Neural progenitor cell (in vitro differentiated cells): ENCODE measurements at places on chromosomes 6 and 20.

DNA sequence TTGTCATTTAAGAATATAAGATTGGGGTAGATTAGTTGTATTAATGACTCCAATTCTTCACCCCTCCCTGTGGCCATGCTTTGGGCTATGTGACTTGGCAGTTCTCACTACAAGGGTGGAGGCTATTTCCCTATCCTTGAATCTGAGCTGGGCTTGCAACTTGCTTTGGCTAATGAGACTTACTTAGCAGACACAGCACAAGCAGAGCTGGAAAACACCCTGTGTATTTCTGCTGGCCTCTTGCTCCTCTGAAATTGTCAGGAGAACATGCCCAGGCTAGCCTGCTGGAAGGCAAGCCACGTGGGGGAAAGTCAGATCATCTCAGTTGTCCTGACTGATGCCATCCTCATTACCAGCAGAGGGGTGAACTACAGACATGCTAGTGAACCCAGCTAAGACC is 126.5 kb upstream of the HDGFL1 start:
- DNase-seq: no peak

DNA sequence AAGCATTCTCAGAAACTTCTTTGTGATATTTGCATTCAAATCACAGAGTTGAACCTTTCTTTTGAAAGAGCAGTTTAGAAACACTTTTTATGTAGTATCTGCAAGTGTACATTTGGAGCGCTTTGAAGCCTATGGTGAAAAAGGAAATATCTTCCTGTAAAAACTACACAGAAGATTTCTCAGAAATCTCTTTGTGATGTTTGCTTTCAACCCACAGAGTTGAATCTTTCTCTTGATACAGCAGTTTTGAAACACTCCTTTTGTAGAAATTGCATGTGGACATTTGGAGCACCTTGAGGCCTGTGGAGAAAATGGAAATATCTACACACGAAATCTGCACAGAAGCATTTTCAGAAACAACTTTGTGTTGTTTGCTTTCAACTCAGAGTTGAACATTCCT is 612.3 kb upstream of the ZNF337 start:
- DNase-seq: no peak

DNA sequence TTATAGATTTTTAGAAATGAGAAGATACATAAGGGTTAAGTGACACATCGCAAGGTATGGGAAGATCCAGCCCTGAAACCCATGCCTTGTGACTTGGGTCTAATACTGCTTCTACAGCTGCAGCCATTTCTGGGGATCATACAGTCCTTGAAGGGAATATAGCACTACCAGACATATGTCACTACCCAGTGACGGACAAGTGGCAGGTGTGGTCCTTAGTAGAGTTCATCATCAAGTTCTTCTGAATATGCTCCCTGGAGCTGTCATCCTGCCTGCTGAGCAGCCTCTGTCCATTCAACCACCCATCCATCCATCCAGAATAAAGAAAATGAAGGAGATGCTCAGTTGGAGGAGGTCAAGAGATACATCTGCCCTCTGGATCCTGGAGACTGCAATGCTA is 118.6 kb upstream of the ASF1A start:
- no peak for DNase-seq

GRCh38 chr20:825710-826421 is 7.6 kb upstream of the FAM110A start:
- no peak for DNase-seq

DNA sequence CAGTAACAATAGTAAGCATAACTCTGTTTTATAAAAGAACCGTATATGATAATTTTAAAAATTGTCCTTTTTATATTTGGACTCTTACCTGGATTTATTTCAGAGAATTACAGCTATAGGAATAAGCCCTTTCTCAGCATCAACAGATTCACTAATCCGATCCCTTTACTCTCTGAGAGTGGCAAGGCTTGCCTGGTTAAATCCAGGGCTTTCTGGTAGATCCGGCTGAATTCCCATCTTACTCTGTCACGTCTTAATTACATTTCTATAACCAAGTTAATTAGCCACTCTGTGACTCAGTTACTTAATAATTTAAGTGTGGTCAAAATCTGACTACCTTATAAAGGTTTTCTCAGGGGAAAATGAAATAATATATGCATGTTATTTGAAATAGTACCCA is 294.7 kb downstream of the FRK start:
- peak; percentile 8 for DNase-seq

DNA sequence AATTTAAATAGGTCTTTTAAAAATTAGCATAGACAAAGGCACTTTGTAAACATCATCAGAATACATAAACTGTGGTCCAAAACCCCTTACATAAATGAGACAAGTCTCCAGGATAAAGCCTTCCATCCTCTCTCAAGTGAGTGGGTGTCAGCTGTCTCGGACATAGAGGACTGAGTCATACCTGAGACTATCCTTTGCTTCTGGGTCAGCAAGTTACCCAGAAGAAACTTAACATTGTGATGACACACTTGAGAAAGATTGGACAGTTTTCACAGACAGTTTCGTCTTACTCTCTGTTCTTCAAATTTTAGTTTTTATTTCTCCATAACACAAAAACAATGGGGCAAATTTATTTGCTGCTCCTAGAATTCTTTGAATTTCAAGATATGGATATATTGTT is 838.0 kb downstream of the DHX35 start:
- DNase-seq: no peak

DNA sequence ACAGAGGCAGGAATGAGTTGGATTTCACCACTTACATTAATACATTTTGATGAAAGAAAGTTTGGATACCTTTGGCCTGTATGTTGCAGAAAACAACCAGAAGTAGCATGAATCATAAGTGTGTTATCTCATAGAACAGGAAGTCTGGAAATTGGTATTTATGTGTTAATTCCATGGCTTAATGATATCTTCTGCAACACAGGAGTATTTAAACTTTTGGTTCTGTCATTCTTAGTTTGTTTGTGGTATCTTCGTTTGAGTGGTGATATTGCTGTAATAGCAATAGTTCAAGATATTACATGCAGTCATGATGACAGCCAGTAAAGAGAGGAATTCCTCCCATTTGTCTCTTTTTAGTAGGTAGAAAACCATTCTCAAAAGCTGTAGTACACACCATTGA is 177.3 kb downstream of the CDKAL1 start:
- no peak for DNase-seq

GRCh38 chr6:18405477-18406293 is 18.5 kb downstream of the RNF144B start:
- no peak for DNase-seq

GRCh38 chr6:136613477-136613876 is 63.3 kb upstream of the MAP7 start:
- DNase-seq: no peak

- DNase-seq: no peak
Measured at GRCh38 chr6:161284653-161285052, 10.8 kb upstream of the AGPAT4 start.

GRCh38 chr6:78875505-78875904 is 8.2 kb downstream of the IRAK1BP1 start:
- no peak for DNase-seq

- no peak for DNase-seq
Measured at GRCh38 chr6:67606906-67607828, 1027.9 kb upstream of the ADGRB3 start.

- no peak for DNase-seq
Measured at GRCh38 chr20:39758876-39759275, 796.7 kb downstream of the DHX35 start.

GRCh38 chr20:14888134-14888533 is 550.7 kb upstream of the FLRT3 start:
- no peak for DNase-seq

DNA sequence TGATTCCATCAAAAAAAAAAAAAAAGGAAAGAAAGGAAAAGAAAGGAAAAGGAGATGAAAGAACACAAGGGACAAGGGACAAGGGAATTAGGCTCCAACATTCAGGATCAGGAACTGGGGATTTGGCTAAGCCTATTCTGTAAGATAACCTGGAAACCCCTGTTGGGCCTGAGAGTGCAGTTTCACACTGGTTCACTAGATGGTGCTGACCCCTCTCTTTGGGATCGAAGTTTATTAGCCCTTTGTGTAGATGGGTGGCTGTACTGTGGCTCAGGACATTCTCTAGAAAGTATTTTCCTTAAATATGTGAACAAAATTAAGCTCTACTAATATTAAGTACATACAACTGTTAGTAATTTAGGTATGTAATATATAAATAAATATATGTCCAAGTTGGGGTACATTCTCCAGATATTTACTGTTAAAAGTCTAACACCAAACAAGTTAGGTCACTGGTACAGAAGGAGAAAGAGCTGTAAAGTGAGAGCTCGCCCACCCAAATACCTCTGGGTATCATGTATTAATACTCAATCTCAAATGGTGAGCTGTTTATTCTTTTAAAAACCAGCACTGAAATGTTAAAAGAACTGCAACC is 6.3 kb downstream of the OR2A4 start:
- peak; percentile 88 for DNase-seq

GRCh38 chr6:100255701-100256100 is 209.0 kb downstream of the SIM1 start:
- DNase-seq: no peak

GRCh38 chr6:48150701-48151100 is 39.7 kb upstream of the PTCHD4 start:
- DNase-seq: no peak

DNA sequence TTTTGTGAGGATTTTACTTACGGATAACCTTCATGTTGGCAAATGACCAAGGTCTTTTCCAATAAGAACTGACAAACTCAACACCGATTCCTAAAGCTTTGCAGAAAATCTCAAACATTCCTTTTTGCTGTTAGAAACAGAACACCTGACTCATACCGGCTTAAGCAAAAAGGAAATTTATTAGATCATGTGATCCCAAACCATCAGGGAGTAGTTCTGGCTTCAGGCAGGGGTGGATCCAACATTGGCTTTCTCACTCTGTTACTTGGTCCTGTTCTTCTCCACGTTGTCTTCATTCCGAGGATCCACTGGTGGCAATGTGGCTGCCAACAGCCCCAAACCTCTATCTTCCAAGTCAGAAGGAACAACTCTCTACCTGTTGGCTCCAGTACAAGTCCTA is 95.9 kb upstream of the PMEPA1 start:
- no peak for DNase-seq

DNA sequence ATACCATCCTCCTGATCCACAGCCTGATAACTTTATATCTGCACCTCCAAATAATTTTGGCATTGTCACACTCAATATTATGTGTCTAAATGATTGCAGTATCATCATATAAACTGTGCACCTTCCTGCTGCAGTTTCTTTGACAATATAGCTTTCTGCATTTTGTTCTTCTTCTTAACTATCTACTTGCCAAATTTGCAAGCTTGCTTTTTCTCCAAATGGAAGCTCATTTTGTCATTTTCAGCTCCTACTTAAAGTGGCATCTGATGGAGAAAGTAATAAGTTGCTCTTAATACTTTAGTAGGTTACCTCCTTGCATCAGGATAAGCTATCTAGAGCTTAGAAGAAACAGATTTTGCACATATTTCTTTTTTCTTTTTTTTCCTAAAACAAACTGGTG is 74.0 kb upstream of the DEFB112 start:
- no peak for DNase-seq

- no peak for DNase-seq
Measured at GRCh38 chr6:162153120-162153519, 574.4 kb downstream of the PRKN start.
